ENCODE measurements at places on chromosomes 11 and 22.

GRCh38 chr22:35274154-35274871 is 17.0 kb downstream of the HMGXB4 start:
- DNase-seq = no peak

GRCh38 chr11:41665441-41666360 is 206.2 kb upstream of the LRRC4C start:
- DNase-seq = no peak

- no peak for DNase-seq
Observed at GRCh38 chr11:4095509-4096230, 1.1 kb downstream of the RRM1 start.

GRCh38 chr11:125941619-125942611 is 3.9 kb upstream of the VSIG10L2 start:
- DNase-seq = no peak

DNA sequence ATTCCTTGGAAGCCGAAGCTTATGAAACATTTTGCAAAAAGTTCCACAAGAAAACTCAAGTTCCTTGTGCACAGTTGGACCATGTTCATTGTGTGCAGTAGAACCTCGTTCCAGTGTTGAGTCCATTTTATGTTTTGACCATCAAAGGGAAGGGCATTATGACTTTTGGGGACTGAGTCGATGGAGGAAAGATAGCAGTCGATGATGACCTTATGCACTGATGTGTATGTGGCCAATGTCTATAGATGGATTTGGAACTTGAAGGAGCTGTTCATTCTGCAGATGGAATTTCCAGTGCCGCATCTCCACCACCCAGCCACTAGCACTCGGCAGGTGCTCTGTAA is 71.5 kb upstream of the IGLL5 start:
- DNase-seq = no peak

- DNase-seq = no peak
Observed at GRCh38 chr11:60871378-60872061, 4.2 kb downstream of the ZP1 start.

GRCh38 chr22:46417769-46418168 is 82.3 kb downstream of the TRMU start:
- DNase-seq = no peak

All from fibroblast of skin of left quadriceps (primary cell).